ENCODE measurements at places on chromosomes 13 and 19.

- DNase-seq: no peak
Observed at GRCh38 chr13:95457294-95457693, 95.2 kb upstream of the CLDN10 start.

DNA sequence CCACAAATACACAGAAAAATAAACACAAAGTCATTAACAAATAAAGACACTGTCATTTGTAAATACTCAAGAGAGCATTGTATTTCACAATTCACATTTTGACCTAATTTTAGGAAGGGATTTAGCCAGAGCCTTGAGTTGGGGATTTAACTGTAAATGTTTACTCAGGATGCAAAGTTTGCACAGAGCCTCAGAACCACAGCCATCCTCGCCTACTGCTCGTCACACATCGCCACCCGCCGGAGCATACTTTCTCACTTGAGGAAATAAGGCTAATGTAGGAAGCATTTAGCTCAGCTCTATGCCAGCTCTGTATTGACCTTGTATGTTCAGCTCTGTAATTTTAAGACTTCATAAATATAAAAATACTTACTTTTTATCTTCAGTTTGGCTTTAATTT lies 442.7 kb downstream of the OXGR1 start:
- no peak for DNase-seq

GRCh38 chr13:101323601-101324000 lies 92.7 kb downstream of the NALCN start:
- DNase-seq: no peak

DNA sequence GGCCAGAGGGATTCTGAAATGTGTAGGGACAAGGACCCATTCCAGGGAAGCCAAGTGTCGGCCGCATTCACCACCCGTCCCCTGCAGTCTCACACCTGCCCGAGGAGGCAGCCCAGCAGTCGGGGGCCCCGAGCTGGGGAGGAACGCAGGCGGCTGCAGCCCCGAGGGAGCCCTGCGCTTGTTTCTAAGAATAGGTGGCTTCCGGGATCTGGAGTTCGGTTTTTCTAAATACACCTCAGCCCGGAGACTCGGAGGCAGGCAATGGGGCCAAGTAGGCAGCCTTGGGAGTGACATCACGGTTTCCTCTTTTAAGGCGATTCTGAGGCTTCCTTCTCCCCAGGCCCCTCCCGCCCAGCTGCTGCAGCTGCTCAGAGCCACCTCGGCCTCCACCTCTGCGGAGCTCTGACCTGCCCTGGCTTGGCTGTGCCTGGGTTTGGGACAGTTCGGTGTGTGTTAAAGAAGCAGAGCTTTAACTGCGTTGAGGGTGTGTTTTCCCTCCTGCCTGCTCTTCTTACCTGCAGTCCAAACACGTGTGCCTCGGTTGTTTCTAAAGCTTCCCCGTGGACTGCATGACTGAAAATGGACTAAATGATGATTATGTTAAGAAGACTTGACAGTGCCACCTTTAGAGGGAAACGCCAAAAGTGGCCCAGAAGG lies 80.5 kb downstream of the COL4A2 start:
- DNase-seq: no peak

GRCh38 chr19:7459773-7460172 lies 29.1 kb downstream of the PEX11G start:
- no peak for DNase-seq

- peak; percentile 70 for DNase-seq
Observed at GRCh38 chr19:41351339-41352245, 2.1 kb downstream of the TGFB1 start.

- no peak for DNase-seq
Observed at GRCh38 chr19:3908266-3909054, 24.4 kb upstream of the NMRK2 start.

DNA sequence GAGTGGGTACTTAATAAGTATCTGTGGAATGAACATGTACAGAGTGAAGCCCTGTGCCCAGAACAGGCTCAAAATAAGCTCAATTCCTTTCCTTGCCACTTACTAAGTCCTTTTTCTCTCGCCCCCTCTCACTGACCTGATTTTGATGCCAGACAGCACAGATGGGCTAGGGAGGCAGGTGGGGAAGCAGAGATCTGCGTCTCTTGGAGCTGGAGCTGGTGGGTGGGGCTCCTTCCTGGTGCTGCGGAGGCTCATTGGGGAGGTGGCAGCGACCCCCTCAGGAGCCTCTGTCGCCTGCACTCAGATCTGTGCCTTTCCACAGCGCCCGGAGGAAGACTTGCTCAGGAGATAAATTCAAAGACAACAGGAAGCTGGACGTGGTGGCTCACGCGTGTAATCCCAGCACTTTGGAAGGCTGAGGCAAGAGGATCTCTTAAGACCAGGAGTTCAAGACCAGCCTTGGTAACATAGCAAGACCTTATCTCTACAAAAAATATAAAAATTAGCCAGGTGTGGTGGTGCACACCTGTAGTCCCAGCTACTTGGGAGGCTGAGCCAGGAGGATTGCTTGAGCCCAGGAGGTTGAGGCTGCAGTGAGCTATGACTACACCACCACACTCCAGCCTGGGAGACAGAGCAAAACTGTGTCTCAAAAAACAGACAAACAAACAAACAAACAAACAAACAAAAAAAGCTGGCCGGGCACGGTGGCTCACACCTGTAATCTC lies 14.6 kb downstream of the AKT2 start:
- no peak for DNase-seq

DNA sequence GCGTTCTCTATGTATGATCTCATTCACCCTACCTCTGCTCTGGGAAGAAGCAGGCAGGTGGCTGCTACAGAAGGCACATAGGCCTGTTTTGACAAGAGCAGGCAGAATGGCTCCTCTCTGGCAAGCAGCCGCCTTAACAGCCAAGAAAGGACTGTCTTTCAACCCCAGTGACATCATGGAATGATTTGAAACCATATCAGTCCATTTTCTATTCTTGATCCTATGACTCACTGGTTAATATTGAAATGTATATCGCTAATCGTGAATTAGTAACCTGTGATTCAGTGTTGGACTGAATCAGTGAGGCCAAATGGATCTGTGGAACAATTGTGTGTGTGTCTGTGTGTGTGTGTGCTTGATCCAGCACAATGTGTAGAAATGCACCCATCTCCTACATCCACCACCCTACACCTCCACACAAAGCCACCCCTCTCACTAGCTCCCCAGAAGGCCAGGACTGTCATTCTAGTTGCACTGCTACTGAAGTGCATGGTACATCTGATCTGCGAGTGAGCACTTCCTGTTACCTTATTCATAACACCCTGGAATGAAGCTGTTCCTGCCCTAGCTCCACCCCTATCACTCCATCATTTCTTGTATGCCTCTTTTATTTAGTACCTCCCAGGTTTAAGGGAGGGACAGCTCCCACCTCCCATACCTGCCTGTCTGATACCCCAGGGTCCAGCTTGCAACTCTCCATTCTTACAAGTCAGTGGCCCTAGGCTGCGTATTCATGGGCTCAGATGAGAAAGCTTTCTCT lies 460.0 kb downstream of the FOXO1 start:
- no peak for DNase-seq

- no peak for DNase-seq
Observed at GRCh38 chr13:50276550-50276949, 261.3 kb downstream of the KCNRG start.

- no peak for DNase-seq
Observed at GRCh38 chr13:110683203-110683883, 22.6 kb downstream of the CARS2 start.

DNA sequence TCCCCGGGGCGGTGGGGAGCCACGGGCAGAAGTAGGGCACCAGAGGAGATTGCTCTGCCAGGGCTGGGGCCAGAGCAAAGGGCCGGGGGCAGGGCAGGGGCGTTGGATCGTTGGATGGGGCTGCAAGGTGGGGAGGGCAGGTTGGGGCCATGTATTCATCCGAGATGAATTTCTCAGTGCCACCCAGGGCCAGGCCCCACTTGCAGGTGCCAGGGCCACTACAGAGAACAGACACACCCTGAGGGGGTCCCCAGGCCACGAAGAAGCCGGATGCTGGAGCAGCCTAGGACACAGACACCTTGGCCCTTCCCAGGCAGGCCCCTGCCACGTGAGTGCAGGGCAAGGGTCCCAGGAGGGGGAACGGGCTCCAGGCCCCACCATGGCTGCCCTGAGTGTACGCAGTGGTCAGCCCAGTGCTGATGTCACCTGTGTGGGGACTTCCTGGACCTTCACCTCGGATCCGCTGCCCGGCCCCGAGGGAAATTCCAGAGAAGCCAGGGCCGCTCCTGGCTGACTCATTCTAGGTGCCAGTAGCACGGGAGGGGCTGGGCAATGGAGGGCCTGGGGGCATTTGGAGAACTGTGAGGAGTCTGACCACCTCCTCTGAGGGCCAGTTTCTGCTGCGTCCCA lies 9.6 kb upstream of the SBNO2 start:
- DNase-seq: no peak

- no peak for DNase-seq
Observed at GRCh38 chr13:84923831-84924230, 875.4 kb downstream of the SLITRK6 start.

GRCh38 chr19:510606-511100 lies 3.4 kb downstream of the TPGS1 start:
- DNase-seq: peak; percentile 88

- DNase-seq: peak; percentile 4
Observed at GRCh38 chr19:17183271-17183761, 31.8 kb upstream of the USE1 start.

GRCh38 chr13:89828506-89828905 lies 1519.0 kb upstream of the MIR17HG start:
- DNase-seq: no peak

- no peak for DNase-seq
Observed at GRCh38 chr19:920051-920864, 3.1 kb downstream of the KISS1R start.

GRCh38 chr19:17796013-17796837 lies 1.3 kb downstream of the B3GNT3 start:
- DNase-seq: no peak

GRCh38 chr13:22127277-22128164 lies 456.6 kb downstream of the FGF9 start:
- no peak for DNase-seq

GRCh38 chr13:44573790-44574465 lies 2.2 kb downstream of the TSC22D1 start:
- DNase-seq: no peak

- no peak for DNase-seq
Observed at GRCh38 chr19:31908080-31908479, 437.3 kb upstream of the ZNF507 start.

- no peak for DNase-seq
Observed at GRCh38 chr13:30690282-30691188, 44.8 kb upstream of the ALOX5AP start.

DNA sequence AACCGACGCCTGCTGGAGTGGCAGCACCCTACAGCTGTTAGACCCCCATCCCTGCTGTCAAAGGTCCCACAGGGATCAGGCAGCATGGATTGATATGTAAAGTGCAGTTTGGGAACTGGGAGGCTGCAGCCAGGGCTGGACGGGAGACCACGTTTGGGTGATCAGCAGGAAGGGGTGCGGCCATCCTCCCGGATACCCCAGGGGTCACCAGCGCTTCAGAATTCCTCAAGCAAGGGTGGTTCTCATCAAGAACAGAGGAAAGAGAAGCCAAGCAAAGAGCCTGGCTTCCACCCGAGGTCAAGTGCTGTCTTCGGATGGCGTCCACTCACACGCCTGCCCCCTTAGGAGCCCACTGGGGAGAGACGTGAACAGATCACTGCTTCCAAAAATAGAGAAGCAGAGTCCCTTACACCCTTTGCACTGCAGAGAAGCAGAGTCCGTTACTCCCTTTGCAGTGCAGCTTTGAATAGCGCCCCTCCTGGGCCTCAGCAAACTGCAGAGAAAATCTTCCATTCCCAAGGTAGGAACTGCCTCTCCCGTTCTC lies 35.5 kb downstream of the DHRS12 start:
- no peak for DNase-seq

- no peak for DNase-seq
Observed at GRCh38 chr19:36125557-36125956, 10.3 kb downstream of the TBCB start.

- no peak for DNase-seq
Observed at GRCh38 chr19:54949412-54949811, 2.1 kb upstream of the NLRP7 start.

DNA sequence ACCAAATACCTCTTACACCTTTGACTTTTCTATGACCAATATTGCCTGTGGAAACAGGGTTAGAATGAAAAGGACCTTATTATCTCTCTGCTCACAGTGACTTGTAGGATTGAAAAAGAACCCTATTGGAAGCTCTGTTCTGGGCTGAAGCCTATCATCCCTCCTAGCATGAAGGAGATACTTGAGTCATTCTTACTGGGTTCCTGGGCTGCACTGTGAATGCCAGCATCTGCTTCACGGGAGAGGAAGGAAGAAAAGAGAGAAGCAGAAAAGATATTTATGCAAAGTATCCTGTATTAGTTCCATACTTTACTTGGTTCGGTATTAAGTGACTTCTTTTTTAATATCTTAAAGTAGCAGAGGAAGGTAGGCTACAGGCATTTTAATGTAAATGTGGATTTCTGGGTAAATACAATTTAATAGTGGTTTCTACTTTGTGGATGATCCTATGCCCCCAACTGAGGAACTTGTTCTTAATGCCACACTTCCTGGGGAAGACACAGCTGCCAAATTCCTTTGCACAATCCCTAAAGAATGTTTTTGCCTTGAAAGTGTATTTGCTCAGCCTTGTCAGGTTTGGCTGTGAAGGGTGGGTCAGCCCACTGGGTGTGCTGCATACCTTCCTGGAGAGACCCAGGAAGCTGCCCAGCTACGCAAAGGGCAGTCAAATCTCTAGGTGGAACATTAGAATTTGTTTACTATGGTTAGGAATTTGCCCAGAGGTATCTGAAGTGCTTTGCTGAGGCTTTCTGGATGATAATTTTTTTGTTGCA lies 13.7 kb upstream of the SCEL start:
- DNase-seq: no peak

- DNase-seq: no peak
Observed at GRCh38 chr13:96684907-96685306, 309.4 kb downstream of the OXGR1 start.

- DNase-seq: no peak
Observed at GRCh38 chr13:99042521-99043250, 64.8 kb upstream of the DOCK9 start.
